ENCODE measurements at places on chromosomes 5 and 9.

- no peak for DNase-seq
These were observed 32.5 kb downstream of the EBF1 start for GRCh38 chr5:159067201-159067600.

DNA sequence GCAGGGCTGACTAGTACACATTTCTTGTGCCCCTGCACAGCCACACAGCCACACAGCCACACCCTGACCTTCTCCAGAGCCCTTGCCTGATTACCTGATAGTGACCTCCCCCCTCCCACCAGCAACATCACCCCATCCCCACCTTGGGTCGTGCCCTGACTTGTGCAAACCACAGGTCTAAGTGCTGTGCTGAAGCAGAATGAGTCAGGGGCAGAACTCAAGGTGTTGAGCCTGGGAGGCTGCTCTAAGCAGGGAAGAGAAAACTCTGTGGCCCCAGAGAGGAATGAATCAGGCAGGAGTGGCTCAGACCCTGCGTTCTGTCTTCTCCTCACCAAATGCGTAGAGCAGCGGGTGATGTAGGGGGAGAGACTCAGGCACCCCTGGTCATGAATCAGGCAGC is 24.3 kb upstream of the FAT2 start:
- DNase-seq: no peak

DNA sequence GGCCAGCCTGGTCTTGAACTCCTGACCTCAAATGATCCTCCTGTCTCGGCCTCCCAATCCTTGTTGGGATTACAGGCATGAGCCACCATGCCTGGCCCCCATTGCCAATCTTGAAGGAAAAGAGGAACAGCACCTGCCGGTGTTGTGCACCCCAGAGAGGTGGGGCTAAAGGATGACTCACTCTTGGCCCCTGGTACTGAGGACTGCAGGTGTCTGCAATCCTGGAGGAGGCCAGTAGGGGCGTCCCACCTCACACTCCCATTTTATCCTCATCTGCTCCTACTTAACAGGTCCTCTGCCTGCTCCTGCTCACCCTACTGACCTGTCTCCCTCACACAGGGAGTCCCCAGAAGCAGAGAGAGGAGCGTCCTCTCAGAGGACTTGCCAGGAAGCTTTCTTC is 390.4 kb downstream of the ARHGEF28 start:
- no peak for DNase-seq

DNA sequence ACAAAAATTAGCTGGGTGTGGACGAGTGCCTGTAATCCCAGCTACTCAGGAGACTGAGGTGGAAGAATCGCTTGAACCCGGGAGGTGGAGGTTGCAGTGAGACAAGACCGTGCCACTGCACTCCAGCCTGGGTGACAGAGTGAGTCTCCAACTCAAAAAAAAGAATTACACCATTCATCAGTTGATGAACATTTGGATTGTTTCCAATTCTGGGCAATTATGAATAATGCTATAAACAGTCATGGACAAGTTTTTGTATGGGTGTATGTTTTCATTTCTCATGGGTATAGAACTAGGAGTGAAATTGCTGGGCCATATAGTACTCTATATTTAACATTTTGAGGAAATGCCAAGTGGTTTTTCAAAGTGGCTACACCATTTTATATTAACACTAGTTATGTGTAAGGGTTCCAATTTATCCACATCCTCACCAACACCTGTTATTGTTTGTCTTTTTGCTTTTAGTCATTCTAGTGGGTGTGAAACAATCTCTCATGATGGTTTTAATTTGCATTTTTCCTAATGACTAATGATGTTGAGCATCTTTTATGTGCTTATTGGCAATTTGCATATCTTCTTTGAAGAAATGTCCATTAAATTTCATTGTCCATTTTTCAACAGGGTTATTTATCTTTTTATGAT is 9.0 kb upstream of the CCDC125 start:
- DNase-seq: no peak

- DNase-seq: no peak
These were observed 204.9 kb downstream of the ZNF462 start for GRCh38 chr9:107067739-107068416.

DNA sequence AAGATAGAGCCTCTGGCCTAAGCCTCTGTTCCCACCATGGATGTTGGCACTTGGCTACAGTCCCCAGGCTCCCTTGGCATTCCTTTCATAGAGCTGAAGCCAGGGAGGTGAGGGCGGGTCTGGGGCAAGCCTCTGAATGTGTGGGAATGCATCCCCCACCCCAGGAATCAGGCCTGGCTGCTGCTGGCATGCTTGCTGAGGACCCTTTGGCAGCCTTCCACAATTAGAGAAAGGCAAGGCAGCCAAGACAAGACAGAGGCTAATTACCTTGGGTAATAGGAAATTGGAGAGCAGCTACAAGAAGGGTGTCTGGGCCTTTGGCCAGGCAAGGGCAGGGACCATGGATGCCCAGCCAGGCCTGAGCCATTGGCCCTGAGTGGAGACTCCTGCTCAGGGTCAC is 204.4 kb upstream of the TRIM32 start:
- no peak for DNase-seq

- DNase-seq: peak; percentile 68
These were observed 48.2 kb downstream of the ABCA1 start for GRCh38 chr9:104879555-104880309.

- no peak for DNase-seq
These were observed 14.9 kb upstream of the PCSK1 start for GRCh38 chr5:96447949-96448348.

DNA sequence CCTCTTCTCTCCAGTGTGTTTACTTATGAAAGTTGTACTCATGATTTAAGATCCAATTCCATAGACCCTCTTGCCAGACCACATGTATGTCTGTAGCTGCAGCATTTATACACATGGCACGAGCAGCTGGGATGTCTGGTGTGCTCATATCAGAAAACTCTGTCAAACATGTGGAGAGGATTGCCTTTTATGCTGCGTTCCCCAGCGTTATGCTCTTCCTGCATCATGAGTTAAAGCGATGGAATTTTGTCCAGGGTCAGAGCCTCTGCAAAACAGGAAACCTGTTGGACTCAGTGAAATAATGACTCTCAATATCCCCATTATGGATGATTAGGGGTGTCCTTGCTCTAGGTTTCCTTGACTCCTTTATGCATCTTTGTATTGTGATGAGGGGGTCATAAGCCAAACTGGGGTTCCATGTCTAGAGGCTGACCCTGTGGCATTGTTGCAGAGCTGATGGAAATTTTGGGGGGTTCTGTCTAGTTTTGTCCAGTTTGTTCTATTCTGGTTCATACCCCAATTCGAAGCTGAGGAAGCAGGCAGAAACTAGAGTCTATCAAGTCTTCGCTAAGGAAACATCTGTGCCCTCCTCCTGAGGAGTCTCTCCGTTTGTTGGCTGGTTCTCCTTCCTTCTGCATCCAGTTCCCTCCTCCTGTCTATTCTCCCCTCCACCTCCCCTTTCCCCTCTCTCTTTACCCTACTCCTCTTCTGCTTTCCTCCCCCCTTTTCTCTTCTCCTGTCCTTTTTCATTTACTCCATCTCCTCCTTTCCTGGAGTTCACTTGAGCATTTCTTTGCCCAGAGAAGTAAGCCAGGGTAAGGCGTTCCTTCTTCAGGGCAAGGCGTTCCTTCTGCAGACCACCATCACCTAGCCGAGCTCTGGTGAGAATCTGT is 252.8 kb downstream of the MAST4 start:
- DNase-seq: peak; percentile 86

DNA sequence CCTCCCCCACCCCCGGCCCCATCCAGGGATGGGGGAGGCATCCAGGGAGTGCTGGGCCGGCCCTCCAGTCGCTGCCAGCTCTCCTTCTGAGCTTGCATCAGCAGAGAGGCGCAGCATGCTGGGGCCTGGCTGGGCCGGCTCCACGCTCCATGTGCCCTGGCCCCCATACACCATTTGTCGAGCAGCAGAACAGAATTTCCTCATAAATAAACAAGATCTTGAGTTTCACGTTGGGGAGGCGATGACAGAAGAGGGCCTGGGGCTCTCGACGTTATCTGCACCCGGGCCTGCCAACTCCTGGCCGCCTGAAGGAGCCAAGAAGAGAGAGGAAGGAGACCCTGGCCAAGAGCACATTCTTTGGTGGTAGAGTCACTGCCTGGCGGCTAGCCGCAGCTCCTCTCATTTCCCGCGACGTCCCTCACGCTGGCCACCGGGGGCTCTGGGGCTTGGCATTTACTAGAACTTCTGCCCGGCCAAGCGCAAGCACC is 177.0 kb downstream of the FGF18 start:
- DNase-seq: peak; percentile 93

DNA sequence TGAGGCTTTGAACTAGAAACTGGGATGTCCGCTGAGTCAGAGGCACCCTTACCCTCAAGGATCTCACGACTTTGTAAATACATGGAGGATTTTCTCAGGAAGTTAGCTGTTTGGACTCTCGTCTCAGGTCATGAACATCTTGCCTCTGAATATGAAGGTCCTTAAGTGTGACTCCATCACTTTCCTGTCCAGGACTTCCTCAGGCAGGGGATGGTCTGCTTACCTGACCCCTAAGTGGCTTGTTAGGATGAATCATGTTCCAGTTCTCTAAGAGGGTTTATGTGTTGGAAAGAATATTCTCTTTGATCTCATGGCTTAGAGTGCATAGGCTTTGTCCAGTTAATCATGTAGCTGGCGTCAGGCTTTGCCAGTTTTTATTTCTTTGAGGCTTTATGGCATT is 511.7 kb upstream of the KLF4 start:
- no peak for DNase-seq

- DNase-seq: no peak
These were observed 618.2 kb downstream of the TLE1 start for GRCh38 chr9:81071108-81071507.

DNA sequence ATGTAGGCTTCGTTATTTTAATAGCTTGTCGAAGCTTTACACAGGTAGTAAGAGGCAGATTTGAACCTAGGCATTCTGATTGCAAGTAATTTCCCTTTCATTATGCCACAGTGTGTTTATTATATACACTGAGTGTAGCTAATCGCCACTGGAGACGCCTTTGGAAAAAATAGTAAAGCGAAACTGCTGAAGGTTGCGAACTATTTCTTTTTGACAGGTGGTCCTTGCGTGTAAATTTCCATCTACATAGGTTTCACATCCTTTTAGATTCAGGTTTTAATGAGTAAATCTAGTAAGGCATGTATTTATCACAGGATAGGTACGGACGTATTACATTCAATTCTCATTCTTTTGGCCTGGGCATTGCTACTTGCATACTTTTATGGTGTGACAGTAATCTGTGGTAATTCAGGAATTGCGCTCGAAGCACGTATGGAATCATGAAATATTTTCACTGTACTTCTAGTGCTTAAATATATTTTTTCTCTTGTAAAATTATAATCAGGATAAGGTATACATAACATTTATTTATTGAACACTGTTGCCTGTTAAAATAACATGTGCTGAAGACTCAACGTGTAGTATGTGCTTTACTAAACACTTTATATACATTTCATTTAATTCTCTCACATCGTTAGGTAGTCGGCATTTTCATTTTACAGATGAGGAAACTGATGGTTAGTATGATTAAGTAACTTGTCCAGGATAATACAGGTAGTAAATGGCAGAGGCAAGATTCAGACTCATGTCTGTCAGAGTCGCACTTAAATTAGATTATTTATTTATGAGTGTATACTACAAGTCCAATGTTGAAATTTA is 1.8 kb downstream of the MARCHF6 start:
- no peak for DNase-seq

GRCh38 chr5:72160959-72161358 is 53.7 kb downstream of the MAP1B start:
- no peak for DNase-seq

DNA sequence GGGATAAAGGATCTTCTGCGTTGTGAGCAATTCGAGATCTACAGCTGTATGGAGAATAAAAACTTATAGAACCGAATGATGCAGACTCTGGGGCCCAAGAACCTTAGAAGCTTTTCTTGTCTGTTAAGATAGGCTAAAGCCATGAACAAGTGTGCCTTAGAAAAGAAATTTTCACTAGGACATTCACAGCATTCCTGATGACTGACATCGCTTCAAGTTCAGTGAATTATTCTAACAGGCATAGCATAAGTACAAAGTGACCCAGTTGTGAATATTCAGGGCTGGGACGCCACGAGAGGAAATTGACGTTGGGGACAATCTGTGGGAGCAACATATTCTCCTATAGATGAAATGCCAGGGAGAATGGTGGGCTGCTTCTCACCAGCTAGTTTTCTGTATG is 32.0 kb upstream of the PANK3 start:
- no peak for DNase-seq

DNA sequence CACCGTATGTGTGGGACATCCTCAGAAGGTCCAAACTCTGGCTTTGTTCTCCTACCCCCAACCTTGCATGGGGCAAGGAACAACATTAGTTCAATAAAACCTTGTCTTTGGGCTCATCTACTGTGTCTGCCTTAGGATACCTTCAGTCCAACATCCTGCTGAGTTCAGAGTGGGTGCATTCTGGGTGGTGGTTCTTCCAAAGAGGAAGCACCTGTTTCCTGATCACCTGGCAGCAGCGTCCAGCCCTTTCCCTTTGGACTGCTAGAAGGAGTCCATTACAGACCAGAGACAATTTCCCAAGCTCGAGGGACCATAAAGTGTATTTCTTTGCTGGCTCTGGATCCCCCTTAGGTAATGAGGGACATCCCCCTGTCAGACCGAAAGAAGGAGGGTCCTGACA is 154.1 kb downstream of the SEMA6A start:
- no peak for DNase-seq

DNA sequence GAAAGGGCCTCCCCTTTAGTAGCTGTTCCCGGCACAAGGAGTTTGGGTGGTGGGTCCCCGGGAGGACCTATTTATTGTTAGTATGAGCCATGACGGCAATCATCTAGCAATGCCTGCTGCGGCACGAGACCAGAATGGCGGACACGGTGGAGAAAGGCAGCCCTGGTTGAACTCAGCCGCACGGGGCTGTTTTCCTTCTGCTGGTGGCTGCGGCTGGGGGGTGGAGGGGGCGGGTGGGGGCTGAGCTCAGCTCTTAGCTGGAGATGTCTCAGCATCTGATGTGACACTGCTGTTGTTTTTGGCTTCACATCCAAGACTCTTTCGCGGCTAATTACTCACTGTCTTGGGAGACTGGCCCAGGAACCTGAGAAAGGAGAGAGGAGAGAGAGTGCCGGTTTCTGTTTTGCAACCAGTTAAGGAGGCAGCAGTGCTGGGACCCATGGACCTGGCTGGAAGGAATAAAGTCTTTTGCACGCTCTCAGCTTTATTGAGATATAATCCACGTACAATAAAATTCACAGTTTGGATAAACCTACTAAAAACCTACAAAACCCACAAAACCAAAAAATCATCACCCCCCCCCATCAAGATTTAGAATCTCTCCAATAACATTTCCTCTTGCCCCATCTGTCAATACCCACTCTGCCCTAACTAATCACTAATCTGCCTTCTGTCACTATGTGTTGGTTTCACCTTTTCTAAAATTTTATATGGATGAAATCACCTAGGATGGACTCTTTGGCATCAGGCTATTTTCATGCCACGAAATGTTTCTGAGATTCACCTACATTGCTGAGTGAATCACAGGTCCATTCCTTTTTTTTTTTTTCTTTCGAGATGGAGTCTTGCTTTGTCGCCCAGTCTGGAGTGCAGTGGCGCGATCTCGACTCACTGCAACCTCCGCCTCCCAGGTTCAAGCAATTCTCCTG is 81.8 kb upstream of the NEURL1B start:
- no peak for DNase-seq

GRCh38 chr5:130893006-130893405 is 272.1 kb downstream of the HINT1 start:
- DNase-seq: no peak

Data from pulmonary artery endothelial cell (primary cell).